ENCODE measurements at places on chromosomes 6 and 20.
A peak's percentile ranks its signal among the peaks of the same experiment; 100 is the strongest.

DNA sequence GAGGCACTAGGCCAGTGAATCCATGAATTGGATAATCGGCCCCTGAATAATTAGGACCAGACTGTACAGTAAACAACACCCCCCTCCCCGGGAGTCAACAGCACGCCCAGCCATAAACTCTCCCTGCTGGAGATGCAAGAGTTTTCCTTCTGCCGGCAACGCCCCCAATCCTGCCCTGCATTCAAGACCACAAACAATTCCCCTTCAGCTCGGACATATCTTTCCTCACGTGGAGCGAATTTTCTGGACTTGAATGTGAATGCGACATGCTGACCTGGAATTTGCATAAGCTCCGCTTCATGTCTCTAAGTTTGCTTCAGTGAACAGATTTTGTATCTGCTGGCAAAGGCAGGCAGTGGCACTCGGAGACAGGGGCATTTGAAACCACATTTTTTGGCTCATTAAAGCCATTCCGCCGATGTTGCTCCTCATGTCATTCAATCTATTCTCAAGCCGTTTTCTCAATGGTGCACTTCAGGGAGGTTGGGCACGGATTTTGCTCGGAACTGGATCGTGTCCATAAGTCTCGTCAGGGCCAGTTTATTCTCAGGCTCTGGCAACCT is 38.0 kb upstream of the GMPR start:
- DNase-seq, result no peak

DNA sequence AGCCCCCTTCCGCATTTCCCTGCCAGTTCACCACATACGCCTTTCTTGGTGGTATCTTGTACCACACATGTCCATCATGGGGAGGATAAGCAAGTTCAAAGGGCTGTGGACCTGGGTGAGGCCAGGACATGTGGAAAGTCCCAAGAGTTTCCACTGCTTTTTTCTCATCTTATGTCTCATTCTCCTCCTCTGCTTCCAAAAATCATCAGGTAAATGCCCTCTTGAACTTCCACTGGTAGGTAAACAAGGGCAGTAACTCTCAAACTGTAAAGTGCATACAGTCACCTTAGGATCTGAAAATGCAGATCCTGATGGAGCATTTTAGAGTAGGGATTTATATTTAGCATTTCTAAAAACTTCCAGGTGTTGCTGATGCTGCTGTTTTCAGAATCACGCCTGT is 7.9 kb upstream of the SIRT5 start:
- DNase-seq, result no peak

GRCh38 chr20:44183282-44183681 is 3.7 kb downstream of the JPH2 start:
- DNase-seq, result no peak

GRCh38 chr6:113591896-113592827 is 265.0 kb upstream of the MARCKS start:
- no peak for DNase-seq

GRCh38 chr20:36384022-36384619 is 78.0 kb downstream of the DLGAP4 start:
- peak; percentile 51 for DNase-seq

DNA sequence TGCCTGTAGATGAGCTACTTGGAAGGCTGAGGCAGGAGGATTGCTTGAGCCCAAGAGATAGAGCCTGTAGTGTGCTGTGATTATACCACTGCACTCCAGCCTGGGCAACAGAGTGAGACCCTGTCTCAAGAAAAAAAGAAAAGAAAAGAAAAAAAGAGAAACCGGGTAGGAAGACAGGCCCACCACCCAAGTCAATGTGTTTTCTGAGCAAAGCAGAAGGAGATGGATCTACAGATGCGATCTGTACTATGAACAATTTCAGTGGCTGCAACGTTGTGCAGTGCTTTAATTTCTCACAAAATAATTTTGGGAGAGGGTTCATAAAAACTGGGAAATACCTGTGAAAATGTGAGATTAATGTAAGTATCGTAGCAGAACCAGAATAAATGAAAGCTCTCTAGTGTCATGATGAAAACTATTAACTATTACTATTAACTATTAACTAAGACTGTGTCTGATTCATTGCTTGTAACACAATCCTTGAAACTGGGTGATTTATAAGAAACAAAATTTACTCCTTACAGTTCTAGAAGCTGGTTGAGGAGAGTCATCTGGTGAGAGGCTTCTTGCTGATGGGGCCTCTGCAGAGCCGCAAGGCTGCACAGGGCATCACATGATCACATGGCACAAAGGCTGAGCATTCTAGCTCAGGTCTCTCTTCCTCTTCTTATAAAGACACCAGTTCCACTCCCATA is 233.1 kb upstream of the ZNF217 start:
- DNase-seq, result no peak

- DNase-seq, result no peak
Observed at GRCh38 chr20:57959018-57959417, 249.2 kb upstream of the PMEPA1 start.

DNA sequence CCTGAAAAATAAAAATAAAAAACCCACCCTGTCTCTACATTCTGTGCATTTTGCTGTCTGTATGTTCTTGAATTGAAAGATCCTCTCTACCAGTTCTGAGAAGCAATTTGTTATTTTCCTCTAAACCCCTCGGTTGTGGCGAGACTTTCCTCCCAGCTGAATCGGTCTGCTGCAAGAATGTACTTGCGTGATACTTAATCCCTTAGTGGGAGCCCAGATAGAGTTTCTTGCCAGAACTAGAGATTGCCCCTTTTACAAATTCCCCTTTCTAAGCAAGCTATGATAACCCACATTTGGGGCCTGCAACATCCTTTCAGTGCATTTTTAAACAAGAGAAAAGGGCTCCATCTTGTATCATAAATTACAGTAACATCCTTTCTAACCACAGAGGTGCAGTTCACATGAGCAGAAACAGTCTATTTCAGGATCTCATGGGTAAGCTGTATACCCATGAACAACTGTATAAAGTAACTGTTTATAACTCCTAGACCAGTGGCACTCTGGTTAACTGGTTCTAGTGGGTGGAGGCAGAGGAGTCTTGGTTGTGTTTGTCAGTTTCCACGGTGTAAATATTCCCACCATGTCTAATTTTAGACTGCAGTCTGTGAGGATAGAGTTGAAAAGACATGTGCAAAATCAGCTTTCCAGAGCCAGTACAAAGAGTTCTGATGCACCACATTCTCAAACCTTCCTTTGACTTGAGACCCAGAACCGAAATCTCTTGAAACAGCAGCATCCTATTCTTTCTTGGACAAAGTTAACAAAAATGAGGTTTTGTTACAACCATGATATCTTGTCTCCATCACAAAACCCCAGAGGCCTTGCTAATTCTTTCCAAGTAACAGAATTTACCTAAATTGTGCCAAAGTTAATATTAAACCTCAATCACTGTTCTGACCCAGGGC is 113.1 kb upstream of the ZNF217 start:
- DNase-seq, result peak; percentile 41
